ENCODE measurements at places on chromosomes 11 and 22. TPM values are rescaled to one million over a fixed set of nuclear protein-coding genes. Genes with fewer than 3 reads are reported as not detected.

- DNase-seq: peak; percentile 2
Observed at GRCh38 chr11:74506823-74507222, 13.3 kb upstream of the LIPT2 start.

DNA sequence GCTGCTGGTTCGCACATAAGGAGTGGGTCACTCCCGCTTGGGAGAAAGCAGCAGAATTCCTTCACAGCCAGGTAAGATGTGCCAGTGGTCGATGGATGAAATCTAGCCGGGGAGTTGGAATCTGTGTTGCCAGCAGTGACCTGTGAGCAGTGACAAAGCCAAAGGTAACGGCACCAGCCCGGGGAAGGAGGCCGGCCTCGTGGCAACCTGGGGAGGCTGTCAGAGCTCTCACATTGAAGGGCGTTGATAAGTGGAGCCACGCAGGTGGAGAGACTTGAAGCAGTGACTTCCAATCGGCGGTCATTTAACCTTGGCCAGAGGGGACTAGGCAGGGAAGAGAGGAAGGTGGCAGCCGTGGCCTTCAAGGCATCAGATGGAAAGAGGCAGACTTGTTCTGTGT, 58.8 kb downstream of the ARHGAP8 start:
- no peak for DNase-seq

DNA sequence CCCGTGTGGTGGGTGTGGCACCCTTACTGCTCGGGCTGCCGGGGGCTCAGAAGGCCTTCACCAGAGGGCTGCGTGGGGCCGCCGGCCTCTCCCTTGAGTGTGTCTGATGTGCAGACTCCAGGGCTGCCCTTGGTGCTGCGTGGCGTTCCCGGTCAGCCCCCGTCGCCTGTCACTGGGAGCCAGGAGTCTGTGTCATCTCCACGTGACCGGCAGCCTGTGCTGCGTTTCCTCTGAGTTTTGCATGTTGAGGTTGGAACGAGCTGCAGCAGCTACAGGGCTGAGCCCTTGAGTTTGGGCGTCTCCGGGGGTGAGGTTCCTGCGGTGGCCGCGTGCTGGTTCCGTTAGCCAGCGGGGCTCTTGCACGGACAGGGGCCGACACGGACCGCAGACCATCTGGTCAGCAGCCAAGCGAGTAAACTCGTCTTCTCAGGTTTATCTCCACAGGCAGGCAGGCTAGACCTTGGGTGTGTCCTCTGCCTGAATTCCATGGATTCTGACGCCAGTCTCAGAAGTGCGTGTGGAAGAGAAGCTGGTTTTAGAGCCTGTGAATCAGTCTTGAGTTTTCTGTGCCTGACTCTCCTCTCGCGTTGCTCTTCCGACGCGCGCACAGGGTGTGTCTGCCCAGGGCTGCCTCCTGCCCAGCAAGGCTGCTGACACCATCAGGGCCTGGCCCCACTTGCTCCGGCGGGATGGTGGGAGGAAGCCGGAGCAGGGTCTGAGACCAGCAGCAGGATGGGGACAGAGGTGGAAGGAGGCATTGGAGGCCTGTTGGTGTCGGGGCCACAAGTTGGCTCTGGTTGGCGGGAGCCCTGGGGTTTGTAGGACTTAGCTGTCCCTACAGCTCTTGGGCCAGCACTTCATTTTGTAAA, 10.5 kb downstream of the PTDSS2 start:
- DNase-seq: peak; percentile 91

DNA sequence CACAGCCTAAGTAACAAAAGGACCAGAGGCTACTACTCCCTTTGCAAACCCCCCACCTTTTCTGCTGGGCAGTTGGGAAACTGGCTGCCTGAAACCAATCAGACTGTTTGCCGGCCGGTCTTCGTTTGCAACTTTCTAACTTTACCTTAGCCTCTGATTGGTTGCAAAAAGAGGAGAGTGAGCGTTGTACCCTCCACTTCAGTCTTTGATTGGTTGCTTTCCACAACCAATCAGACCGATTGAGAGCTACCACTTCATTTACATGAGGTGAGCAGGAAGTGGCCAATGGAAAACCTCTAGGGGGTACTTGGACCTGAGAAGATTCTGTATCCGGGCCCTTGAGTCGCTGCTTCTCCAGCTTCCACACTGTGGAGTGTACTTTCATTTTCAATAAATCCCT, 18.8 kb upstream of the CLNS1A start:
- no peak for DNase-seq

- no peak for DNase-seq
Observed at GRCh38 chr11:69079661-69080256, 31.0 kb downstream of the TPCN2 start.

Gene ACR
- total RNA-seq: not detected

Gene PATE4
- total RNA-seq: not detected

Gene MMP7
- total RNA-seq: not detected

All from fibroblast of the aortic adventitia (primary cell).